ENCODE measurements at places on chromosomes 16 and 17.

GRCh38 chr17:80473701-80474100 is 2.7 kb downstream of the NPTX1 start:
- no peak for DNase-seq

DNA sequence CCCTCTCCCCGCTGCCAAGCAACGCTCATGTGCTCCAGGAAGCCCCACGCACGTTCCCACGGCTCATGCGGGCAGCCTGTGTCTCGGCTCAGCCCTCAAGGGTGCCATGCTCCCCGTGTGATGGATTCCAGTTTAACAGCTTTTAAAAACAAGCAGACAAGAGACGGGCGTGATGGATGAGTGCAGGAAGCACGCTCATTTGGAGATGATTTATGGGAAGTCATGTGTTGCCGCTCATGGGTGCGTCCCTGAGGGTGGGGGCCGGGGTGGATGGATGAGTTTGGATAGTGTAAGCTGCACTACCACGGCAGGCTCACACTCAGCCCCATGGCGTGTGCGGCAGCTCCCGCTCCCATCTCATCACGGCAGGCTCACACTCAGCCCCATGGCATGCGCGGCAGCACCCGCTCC is 132.8 kb downstream of the RBFOX3 start:
- DNase-seq: no peak

DNA sequence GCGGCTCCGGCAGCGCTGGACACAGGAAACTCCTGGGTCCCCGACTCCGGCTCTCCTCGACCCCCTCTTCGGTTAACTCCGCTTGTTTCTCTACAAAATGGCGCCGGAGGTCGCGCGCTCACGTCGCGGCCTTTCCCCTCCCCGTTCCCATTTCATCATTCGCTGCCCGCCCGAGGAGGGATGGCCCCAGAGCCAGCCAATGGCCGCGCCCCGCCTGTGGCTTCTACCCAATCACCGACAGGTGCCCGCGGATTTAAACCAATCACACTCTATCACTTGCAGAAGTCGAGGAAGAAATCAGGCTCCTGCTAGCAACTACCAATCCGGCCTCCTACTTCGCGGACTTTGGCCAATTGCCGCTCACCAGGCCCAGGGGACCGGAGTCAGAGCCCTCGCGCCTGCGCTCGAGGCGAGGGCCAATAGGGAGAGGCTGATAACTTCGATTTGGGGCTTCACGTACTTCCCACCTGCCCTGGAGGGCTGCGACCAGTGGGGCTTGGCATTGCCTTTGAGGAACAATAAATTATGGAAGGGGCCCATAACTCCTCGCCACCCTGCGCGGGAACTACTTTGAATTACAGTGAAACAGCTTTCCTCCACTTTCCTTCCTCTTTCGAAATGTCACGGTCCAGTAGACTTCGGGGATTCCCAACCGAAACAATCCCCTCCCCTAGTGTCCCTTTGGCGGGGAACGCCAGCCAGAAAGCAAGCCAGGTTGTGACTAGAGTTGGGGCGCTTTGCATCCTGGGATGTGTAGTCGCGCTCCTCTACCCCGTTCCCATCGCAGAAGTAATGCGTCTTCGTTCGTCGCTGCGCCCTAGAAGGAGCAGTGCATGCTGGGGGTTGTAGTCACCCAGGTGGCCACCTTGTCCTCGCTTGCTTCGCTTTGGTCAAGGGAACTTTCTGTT is at the start of gene CNOT1:
Gene CNOT1 (minus strand): TSS at position 94 of the 908 bp plus-strand sequence. CDS start 30,489 bp downstream, outside the sequence.
- DNase-seq: peak; percentile 93

DNA sequence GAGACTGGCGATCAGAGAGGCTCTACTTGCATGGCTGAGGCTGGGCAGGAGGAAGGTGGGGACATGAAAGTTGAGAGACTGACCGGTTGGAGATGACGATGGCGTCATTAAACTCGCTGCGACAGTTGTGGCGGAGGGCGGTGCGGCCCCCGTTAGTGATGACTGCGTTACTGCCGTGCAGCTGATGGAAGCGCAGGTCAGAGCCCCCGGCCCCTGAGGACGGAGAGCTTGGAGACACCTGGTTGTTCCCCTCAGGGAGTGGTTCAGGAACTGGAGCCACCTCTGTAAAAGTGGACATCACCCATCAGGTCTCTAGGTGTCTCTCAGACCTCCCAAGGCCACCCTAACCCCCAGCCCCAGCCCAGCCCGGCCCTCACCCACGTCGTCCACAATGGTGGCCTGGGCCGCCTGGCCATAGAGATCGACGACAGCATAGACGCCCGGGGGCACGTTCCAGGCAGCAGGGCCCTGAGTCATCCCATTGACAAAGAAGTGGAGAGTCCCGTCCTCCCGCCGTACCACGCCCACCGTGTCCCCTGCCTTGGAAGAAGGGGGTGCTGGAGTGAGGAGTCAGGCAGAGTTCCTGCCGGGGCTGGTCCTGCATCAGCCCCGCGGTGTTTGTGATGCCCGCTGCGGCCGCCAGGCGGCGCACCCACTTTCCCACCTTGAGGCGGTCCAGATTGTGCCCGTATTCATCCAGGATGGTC is 5.3 kb downstream of the NEURL4 start:
- DNase-seq: no peak

DNA sequence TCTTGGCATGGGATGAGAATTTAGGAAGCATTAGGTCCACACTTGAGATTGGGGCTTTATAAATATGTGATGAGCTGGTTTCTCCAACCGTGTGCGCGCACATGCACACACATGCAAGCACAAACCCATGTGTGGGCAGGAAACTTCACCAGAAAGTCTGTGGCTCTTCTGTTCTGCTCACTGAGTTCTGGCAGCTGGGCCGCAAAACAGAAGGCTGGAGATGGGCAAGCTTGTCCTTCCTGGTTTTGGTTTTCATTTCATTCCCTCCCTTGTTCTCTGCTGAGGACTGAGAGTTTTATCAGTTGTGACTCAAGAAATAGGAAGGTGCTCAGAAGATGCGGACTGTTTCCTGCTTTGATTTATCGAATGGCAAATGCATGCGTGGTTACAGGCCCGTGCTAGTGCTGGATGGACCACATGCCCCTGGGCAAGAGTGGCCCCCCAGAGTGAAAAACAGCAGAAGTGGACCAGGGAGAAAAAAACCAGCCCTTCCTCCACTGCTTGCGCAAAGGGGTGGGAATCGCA is 14.1 kb downstream of the MAP3K14 start:
- DNase-seq: no peak

DNA sequence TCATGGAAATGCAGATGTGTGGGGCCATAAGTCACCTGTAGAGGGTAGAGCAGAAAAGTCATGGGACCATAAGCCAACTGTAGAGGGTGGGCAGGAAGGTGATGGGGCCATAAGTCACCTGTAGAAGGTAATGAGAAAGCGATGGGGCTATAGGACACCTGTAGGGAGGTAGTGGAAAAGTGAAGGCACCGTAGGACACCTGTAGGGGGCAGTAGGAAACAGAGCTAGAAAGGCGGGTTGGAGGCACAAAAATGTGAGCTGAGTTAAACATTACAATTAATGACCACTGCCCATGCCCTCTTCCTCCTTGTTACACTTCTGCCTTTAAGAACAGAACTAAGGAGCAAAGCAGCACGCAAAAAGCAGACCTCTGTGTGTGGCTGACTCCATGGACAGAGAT is 150.1 kb downstream of the SHISA6 start:
- DNase-seq: no peak

DNA sequence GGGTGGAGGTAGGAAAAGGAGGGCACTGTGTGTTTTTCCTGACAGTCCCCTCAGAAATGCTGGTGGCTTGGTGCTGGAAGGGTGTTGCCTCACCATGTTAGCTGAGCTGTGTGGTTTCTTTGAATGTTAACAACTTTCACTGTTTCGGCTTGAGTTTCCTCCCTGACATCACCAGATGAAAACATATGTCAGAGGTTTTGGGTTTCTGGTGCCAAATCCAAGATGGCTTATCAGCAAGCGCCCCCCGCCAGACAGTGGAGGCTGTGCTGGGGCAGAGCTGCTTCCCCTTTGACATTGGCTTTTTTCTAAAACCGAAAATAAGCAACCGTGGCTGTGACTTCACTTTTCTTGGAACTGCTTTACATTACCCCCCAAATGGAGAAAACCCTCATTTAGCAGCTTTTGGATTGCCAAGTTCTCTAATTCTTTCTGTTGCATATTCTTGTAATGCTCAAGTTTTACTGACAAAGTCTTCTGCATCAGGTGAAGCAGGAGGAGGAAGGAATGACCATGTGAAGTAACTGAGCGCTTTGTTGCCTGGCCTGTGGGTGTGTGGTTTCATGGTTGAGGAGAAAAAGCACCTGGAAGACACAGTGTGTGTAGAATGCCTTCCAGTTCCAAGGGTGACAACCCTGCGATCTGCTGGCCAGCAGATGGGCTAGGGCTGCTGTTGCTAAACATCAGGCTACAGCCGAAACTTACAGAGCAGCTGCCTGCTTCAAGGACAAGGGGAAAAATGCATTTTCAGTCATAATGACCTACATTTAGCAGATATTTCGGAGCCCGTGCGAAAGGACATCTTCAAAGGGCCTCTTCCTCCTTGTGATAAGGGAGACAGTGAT is 9.7 kb downstream of the RMI2 start:
- DNase-seq: no peak
